Psoas muscle (tissue), 8 donors: ENCODE measurements at places on chromosomes 3 and 15.

DNA sequence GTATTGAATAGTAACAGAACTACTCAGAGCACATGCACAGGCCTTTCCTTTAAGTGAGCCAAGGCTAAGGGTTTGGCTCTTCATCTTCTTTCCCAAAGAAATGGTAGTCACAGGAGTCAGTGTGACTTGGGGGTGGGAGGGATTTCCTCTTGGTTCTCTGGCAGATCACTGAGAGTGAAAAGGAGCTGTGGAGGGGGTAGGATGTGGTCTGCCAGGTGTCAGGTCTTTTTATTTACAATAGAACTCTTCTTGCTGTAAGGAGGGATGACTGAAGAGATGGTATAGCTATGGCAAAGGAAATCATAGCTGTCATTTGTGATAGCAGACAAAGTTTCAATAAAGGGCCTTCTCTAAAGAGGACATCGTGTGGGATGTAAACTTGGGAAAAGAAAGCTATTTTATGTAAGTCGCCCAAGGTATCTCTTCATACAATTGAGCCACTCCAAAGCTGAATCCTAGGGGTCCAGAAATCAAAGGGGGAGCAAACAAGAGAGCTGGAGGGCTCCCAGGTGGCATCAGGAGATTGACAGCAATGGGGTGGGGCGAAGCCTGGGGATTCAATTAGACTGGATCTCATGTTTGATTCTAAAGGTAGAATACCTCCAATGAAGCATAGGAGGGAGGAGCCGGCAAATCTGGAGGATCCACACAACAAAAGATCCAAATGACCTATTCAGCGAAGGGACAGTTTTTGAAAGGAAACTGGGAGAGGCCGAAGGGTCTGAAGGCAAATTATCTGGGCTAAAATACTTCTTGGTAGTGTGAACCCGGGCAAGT is 20.0 kb upstream of the CHD2 start:
- DNase-seq: no peak

GRCh38 chr3:114285648-114286230 is 8.1 kb upstream of the TIGIT start:
- no peak for DNase-seq

DNA sequence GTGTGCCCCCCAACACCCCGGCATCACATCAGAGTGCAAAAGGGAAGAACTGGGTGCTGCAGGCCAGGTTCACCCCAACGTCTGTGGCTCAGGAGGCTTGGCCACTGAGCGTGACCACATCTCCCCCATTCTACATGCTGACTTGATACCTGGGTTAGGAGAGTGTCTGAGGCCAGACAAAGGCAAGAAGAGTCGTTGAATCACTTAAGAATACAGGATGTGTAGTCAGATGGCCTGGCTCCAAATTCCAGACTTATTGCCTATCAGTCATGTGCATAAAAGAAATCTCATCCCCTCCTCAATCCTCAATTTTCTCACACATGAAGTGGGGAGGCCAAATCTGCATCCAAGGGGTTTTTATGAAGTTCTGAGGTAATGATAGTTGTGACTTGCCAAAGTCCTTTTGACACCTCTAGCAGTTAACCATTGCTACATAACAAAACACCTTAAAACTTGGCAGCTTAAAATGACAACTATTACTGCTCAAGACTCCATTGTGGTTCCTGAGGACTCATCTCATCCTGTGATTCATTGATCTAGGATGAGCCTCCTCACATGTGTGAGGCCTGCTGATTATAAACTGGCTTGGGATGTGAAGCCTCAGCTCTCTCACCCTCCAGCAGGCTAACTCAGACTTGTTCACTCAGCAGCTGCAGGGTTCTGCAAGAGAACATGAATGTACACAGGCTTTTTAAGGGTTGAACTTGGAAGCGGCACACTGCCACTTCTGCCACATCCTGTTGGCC is 138.8 kb upstream of the TLE3 start:
- no peak for DNase-seq

GRCh38 chr3:53799338-53799865 is 46.8 kb downstream of the CHDH start:
- DNase-seq: no peak

DNA sequence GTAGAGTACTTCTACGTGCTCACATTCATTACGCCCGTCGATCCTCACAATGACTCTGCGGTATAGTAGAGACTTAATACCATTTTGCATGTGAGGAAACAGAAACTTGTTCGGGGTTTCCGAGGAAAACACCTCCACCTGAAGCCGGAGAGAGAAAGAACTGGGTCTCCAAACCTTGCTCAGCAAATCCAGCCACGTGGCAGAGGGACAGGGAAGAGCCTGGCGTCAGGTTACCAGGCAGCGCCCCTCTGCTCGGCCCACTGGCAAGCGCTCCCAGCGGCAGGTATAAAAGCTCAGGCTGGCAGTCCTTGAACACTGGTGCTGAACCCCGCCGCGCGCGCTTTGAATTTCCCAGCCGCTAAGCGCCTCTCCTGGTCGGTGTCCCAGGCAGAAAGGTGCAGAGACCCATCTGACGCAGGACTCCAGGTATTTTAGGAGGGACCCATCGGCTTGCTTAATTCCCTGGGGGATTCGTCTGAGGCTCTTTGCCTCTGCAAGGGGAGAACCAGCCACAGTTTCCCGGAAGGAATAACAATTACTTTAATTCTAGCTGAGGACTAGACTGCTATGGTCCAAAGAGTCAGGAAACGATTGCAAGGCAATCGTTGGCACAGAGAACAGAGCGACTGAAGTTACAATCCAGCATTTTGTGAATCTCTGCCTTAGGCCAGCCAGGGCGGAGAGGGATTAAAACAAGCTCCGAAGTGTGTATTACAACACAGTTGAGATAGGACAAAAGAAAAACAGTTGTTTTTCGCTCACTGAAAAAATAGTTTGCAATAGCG is at the start of gene C2CD4A:
C2CD4A (plus strand) TSS at position 315 of the 785 bp plus-strand sequence. CDS start 637 bp downstream, outside the sequence.
- peak; percentile 59 for DNase-seq

DNA sequence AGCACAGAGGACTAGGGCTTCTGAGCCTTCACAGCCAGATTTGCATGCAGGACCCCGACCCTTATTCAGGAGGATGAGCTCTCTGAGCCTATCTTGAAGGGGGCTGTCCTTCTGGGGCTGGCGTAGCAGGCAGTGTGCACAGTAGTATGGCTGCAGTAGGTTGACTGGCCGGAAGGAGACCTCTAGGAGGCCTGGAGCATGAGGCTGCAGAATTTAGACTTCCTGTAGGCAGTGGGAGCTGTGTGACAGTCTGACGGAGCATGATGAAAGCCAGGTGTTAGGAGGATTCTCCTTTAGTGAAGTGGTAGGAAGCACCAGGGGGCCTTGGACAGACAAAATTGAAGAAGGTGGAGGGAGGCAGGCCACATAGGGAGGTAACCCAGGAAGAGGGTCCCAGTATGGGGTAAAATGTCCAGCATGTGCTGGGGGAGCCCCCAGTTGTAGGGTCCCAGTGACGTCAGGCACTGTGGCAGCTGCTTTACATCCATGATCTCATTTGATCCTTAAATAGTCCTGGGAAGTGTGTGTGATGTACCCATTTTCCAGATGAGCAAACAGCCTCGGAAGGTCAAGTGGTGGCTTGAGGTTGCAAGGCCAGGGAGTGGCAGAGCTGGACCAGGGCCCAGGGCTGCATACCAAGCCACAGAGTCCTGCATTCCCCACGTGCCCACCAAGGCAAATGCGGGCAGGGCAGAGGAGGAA is 36.1 kb downstream of the SPSB4 start:
- peak; percentile 21 for DNase-seq

GRCh38 chr3:89043406-89043932 is 64.0 kb upstream of the EPHA3 start:
- no peak for DNase-seq

DNA sequence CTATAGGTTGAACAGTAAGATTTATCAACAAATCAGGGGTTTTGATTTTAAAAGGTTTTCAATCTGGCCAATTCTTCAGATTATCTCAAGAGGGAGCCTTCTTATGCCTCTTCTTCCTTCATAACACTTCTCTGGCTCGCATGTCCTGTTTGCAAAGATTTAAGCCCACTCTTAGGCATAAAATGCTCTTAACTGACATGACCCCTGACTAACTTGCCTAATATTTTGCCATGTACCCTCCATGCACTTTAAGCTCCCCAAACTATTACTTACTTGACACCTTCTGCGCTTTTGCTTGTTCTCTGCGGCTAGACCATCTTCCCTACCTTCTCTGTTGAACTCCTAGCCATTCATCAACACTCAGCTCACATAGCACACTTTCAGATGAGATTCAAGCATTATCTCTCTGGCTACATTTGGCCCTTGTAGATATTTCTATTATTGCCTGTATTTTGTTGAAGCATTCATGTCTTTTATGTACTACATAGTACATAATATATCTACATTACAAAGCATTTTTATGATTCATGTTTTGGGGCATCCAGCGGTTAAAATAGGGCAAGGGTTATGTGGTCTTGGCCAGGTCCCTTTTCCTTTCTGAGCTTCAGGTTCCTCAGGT is 1.0 kb upstream of the ARIH1 start:
- DNase-seq: no peak

GRCh38 chr3:66394753-66395249 is 106.0 kb downstream of the LRIG1 start:
- DNase-seq: no peak

GRCh38 chr3:81354119-81354518 is 407.3 kb downstream of the GBE1 start:
- DNase-seq: no peak

DNA sequence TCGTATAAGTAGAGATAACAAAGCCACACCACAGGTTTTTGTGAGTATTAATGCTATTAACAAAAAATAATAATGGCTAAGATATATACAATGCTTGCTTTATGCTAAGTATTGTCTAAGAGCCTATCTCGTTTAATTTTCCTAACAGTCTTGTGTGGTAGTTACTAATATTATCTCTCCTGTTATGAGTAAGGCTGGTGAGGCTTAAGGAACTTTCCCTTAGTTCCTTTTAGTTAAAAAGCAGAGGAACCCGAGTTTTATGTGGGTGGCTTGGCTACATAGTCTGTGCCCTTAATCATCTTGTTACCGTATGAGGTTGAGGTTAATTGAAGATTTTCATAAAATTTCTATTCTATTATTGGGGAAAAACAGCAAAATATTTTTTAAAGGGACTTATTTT is 218.4 kb downstream of the SOX2 start:
- no peak for DNase-seq

DNA sequence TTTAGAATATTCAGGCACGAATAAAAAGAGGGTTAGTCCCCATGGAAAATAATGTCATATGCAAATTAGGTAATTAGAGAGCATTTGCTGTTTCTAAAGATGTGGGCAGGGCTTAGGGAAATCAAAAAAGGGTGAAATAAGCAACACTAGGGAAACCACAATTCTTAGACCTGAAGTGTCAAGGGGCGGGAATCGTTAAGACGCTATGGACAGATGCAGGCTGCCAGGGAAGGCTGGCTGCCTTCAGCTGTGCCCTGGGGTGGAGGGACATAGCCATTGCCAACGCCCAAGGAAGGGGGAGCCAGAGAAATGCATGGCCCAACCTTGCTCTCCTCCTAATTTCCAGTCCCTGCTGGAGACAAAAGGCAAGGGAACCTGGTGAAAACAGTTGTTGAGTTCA is 141.7 kb upstream of the PROK2 start:
- DNase-seq: no peak

DNA sequence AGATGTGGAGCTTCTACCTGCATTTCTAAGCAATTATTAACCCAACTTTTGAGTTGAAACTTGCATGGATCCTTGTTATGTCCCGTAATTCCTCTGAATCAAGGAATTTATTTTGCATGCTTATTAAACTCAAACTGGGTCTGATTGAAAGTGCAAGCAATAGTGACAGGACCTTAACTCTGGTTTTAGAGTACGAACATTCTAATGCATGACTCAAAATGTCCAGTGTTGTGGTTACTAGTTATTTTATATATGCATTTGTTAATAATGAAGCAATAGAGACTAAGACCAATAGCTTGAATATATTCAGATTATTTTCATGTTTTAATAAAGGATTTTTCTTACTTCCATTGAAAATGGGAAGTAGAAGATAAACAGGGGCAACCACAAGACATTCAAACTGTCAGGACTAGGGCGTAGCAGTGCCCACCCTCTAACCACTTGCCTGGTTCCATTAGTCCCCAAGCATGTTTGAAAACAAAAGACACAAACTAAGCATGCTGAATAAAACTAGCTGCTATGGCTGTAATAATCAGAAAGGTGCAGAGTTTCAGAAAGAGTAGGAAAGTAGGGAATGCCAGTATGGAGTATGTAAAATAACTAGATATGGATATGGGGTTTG is 28.1 kb downstream of the OIP5 start:
- DNase-seq: no peak

GRCh38 chr3:94132777-94133176 is 69.9 kb downstream of the NSUN3 start:
- no peak for DNase-seq

DNA sequence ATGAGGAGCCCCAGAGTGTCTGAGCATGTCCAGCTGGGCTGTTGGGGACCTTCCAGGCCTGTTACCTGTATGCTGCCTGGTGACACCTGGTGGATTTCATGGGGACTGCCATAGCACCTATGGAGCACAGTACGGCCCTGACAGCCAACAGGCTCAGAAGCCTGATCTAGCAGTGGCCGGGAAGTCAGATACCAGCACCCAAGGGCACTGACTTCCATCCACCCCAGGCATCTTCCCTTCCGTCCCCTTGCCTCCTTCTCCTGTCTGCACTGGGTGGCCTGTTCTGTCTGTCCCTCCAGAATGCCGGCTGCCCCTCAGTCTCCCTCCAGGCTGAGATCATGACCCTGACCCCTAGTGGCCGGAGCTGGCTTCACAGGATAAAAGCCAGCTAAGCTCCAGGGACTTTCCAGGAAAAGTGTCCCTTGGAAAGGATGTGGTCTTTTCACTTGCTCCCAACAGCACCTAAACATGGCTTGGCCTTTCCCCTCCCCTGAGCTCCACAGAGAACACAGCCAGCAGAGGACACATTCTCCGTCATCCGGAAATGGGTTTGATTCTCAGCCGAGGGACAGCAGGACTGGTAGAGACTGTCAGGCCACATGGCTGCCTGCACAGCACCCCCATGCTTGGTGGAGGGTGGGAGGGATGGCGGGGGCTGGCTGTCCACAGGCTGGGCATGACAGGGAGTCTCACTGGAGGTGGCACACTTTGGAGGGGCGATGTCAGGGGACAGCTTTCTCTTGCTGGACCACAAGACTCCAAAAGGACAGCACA is 9.5 kb downstream of the RPS17 start:
- peak; percentile 78 for DNase-seq

DNA sequence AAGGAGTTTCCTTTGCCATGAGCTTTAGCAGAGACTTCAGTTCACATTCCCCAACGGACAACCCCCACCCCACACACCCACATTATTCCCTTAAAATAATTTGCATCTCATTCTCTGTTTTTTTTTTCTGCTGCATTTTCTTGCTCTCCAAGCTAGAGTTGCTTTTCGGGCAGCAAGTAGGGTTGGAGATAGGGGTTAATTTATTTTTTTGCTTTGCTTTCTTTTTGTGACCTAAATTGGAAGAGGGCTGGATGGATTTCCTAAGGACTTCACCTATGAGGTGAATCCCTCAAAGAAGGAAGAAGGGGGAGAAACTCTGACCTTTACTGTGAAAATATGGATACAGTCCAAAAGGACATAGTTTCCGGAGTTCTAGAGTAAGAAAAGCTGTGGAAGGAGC is 6.6 kb downstream of the SOX2 start:
- no peak for DNase-seq

- DNase-seq: no peak
These were observed 48.8 kb downstream of the ACAP2 start for GRCh38 chr3:195394024-195394423.

- DNase-seq: no peak
These were observed 438.7 kb upstream of the C2CD4B start for GRCh38 chr15:62603742-62604141.
